Umbilical cord (tissue), 2 donors: ENCODE measurements at places on chromosomes 2 and 18. TPM values are rescaled to one million over a fixed set of nuclear protein-coding genes. Genes with fewer than 3 reads are reported as not detected.

DNA sequence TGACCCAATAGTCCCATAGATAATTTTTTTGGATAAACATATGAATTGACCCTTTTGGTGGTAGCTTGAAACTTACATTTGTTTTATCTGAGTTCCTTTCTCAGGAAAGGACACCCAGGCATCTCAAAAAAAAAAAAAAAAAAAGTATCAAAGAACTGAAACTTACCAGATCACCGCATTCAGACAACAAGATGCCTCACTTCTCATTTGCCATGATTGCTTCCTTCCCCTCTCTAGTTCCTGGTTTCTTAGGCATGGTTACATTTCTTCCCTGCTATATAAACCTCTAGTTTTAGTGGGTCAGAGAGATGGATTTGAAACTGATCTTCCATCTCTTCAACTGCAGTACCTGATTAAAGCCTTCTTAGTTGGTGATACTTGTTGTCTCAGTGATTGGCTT, 240.1 kb downstream of the ACKR3 start:
- no peak for DNase-seq

Gene GAD1
- total RNA-seq: 4.3 TPM

DNA sequence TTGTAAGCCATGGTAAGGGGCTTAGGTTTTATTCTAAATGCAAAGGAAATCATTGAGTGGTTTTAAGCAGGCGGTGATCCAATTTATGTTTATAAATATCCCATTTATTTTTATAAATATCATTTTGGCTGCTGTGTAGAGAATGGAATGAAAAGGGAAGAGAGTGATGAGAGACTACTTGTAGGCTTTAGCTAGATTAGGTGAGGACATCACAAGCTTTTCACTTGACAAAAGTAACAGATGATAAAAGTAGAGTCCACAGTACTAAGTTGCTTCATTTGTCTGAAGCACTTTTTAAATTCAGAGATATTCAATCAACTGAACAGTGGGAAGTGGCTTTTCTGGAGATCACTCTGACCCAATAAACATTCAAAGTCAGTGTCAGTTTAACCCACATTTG, 65.4 kb upstream of the FSHR start:
- no peak for DNase-seq

DNA sequence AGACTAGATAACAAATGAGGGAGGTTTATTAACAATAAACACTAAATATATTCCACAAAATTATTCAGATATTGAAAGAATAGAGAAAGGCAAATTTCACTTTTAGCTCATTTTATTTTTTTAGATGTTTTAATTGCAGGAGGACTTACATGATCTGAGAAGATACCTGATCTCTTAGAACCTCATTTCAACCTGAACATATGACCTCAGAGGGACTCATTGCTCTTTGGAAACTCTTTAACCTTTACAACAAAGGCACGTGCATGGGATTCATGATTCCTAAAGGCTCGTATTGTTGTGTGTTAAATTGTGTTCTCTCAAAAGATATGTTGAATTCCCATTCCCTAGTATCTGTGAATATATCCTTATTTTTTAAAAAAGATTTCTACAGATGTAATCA, 35.7 kb upstream of the ITGA4 start:
- no peak for DNase-seq

DNA sequence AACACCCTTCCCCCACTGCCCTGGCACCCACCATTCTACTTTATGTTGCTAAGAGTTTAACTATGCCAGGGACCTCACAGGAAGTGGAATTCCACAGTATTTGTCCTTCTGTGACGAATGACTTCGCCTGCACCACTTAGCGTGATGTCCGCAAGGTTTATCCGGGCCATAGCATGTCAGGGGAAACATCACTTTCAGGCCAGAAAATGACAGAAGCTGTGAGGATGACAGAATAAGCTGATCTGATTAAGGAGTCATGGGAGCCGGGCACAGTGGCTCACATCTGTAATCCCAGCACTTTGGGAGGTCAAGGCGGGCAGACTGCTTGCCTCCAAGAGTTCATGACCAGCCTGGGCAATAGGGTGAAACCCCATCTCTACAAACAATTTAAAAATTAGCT, 248.8 kb downstream of the EIPR1 start:
- no peak for DNase-seq

- DNase-seq: no peak
These were observed 40.6 kb upstream of the RIOK3 start for GRCh38 chr18:23412351-23412964.

- DNase-seq: no peak
These were observed 77.8 kb upstream of the TFCP2L1 start for GRCh38 chr2:121362774-121363173.

DNA sequence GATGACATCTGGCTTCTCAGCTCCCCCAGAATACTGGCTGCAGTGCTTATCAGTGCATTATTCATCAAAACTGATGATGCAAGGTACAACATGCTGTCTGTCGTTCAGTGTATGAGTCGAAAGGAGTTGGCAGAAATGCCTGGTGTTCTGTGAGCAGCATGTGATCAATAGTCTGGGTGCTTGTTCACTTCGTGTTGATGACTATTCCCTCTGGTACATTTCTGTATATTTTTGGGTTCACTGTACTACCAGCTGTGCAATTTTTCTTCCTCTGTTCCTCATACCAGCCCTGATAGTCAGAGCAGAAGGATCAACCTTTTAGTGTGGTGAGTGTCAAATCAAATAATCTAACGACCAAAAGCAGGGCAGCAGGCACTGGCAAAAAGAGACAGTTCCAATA, 59.0 kb upstream of the KLHL14 start:
- no peak for DNase-seq

- no peak for DNase-seq
These were observed 9.3 kb upstream of the LBH start for GRCh38 chr2:30222031-30222430.

DNA sequence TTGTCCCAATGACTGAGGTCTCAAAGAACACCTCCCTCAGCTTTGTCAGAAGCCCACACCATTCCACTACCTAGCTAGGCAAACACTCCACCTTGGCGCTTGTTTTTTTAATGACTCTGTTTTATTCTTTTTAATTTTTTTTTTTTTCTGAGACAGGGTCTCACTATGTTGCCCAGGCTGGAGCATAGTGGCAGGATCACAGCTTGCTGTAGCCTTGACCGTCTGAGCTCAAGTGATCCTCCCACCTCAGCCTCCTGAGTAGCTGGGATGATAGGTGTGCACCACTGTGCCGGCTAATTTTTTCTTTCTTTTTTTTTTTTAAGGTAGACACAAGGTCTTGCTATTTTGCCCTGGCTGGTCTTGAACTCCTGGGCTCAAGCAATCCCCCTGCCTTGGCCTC, 101.9 kb downstream of the SLC25A12 start:
- DNase-seq: no peak

DNA sequence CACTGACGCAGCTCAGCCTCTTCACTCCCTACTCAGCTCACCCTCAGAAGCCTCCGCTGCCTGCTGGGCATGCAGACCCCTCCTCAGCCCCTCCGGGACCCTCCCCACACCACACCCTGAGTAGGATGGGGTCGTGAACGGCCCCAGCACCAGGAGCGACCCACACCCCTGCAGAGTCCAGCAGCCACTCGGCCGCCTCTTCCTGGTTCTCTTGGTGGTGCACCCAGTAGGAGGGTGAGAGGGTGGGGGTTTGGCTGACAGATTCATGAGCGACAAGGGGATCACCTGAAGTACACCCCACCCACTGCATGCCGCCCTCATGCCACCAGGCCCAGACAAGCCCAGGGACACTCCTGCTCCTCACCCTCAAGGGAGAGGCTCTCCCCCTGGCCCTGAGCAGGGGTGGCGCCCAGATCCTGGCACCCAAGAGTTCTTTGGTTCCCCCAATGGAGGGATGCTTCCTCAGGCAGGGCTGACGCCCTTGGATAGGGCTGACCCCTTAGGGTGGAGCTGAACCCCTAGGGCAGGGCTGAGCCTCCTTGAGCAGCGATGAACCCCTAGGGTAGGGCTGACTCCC, 76.6 kb upstream of the GPC1 start:
- DNase-seq: no peak

Gene FAM98A
- 56.6 TPM for total RNA-seq

- peak; percentile 30 for DNase-seq
These were observed 31.9 kb downstream of the SNORC start for GRCh38 chr2:232901736-232902578.

Gene ABHD1
- total RNA-seq: 1.2 TPM

Gene SPEG
- total RNA-seq: 61.9 TPM

Gene DES
- total RNA-seq: 2,247 TPM

DNA sequence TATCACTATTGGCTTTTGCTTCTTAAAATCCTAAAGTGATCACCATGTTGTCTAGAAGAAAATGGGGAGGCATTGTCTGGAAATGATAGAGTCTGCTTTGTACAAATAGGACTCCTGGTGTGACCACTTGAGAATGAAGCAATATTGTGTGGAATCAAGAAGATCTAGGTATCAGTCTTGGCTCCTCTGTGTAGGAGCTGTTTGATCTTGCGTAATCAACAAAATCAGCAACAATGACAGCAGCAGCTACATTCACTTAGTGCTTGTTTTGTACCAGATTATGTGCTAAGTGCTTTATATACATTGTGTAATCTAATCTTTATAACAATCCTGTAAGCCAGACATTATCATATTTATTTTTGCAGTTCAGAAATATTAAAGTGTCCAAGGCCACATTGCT, 17.8 kb downstream of the NCOA1 start:
- no peak for DNase-seq

- DNase-seq: no peak
These were observed 184.8 kb upstream of the STON1 start for GRCh38 chr2:48345176-48345575.

Gene RGPD8
- total RNA-seq: 55.9 TPM

DNA sequence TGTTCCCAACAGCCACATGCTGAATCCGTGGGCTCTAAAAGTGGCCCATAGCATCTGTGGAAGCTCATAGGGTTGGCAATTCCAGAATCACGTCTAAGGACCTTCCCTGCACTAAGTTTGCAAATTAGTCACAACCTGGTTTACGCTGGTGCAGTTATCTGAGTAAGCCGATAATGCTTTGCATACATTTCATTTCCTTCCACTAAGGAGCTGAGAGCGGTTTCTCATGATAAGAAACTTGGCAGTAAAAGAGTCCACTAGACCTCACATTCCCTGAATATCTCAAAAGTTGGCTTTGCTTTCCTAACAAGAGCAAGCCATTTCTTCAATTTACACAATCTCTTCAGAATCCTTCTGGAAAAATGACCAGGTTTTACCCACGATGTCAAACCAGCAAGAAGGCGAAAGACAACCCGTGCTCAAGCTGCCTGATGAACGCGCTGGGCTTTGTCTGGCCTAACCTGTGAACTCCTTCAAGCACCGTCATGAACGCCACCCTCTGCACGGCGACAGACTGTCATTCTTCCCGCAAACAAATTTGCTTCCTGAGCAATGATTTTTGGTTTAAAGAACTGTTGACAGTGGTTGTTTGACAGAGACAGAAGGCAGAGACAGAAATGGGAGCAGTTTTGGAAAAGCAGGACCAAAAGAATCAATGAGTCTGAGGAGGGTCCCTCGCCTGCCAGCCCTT, 73.0 kb upstream of the COPS8 start:
- peak; percentile 92 for DNase-seq

Gene ST8SIA3
- 1.2 TPM for total RNA-seq

Gene MTCL1
- 57.3 TPM for total RNA-seq

- DNase-seq: no peak
These were observed 105.3 kb downstream of the CABLES1 start for GRCh38 chr18:23240609-23240930.

DNA sequence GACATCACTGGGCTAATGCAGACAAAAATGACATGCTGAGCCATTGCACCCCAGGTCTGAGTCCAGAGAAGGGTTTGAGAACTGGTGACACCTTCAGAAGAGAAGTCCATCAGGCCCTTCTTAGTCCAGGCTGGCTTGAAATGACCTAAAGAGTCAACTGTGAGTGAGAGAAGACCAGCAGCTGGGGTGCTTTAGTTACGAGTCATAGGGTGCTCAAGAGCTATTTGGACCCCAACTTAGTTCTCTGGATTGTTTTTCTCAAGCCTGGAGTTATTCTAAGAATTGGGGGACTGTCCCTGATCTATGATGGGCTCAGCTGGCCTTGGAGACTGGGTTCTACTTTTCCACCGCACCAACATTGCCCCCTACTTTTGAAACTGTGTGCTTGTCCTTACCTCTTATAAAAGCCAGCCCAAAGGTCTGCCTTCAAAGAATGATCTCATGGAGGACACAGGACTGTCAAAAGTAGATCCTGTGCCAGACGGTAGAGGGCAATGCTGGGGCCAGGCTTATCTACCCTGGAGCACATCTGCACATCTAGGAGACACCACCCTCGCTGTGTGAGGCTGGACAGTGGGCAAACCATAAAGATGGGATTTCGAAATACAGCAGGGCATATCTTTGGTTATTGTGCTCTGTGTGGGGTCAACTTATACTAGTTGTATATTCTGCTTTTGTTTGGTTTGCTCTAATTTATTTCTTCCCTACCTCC, 333.0 kb upstream of the SLC14A2 start:
- DNase-seq: no peak

DNA sequence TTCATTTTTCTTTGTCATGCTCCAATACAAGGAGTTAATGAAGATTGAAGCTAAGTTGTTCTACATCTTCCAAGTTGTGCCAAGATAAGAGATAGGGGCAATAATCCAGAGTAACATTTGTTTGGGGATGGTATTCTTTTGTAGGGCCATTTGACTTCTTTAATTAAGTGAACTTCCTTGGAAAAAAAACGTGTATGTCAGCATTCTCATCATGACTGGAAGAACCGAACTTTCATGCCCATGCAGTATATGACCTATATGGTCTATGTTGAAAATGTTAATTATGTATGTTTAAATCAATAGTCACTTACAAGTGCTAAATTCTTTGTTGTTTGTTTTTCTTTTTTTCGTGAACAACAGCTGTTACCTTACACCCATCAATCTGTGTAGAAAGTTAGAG, 319.5 kb upstream of the LRRTM1 start:
- no peak for DNase-seq

DNA sequence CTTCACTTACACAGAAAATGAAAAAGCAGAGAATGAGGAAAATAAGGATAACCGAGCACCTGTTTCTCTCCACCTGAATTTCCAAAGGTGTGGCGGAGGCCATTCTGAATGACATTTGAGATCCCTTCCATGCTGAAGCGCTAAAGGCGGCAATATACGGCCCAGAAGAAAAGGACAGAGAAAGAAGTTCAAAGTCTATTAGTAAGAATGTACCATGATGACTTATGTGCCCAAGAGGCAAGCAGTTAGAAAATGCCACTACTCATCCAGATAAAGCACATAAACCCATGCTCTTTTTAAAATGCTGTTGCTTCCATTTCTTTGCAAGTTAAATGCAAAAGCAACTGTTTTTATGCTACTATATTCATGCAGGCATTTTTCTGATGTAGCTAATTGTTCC, 37.2 kb downstream of the FEZ2 start:
- no peak for DNase-seq

- peak; percentile 78 for DNase-seq
These were observed 109.9 kb upstream of the EPC2 start for GRCh38 chr2:148534416-148535204.
